ENCODE measurements at places on chromosomes 1 and 21.

- DNase-seq, result no peak
Measured at GRCh38 chr1:28604411-28604810, 12.3 kb downstream of the RAB42 start.

GRCh38 chr1:942864-943533 is 16.1 kb downstream of the NOC2L start:
- DNase-seq, result no peak

DNA sequence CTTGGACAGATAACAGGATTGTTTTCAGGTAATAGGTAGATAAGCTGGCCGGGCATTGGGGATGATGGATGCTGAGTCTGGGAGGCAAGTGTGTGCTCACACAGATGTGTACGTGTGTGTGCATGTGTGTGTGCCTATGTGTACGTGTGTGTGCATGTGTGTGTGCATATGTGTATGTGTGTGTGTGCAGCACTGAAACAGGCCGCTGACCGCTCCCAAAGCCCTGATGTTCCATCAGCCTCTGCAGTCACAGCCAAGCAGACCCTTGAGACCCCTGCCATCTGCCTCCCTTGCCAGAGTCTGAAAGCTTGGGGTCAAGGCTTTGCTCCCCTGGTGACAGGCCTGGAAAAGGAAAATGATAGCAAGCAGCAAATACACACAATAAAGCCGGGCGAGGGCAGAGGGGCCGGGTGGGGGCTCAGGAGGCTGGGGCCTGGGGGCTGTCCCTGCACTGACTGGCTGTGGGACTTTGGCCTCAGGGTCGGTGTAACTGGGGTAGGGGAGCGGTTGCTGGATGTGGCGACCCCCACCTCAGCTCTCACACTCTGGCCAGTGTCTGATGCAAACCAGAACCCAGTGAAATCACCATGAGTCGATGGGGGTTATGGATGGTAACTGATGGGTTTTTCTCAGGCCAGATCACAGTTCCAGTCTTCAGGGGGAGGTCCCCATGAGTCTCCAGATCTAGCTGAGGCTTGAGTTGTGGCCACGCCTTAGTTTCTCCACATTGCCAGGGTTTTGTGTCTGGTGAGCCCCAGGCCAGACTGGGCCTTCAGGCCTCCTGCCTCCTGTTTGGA is 9.2 kb upstream of the TNFRSF8 start:
- DNase-seq, result no peak

DNA sequence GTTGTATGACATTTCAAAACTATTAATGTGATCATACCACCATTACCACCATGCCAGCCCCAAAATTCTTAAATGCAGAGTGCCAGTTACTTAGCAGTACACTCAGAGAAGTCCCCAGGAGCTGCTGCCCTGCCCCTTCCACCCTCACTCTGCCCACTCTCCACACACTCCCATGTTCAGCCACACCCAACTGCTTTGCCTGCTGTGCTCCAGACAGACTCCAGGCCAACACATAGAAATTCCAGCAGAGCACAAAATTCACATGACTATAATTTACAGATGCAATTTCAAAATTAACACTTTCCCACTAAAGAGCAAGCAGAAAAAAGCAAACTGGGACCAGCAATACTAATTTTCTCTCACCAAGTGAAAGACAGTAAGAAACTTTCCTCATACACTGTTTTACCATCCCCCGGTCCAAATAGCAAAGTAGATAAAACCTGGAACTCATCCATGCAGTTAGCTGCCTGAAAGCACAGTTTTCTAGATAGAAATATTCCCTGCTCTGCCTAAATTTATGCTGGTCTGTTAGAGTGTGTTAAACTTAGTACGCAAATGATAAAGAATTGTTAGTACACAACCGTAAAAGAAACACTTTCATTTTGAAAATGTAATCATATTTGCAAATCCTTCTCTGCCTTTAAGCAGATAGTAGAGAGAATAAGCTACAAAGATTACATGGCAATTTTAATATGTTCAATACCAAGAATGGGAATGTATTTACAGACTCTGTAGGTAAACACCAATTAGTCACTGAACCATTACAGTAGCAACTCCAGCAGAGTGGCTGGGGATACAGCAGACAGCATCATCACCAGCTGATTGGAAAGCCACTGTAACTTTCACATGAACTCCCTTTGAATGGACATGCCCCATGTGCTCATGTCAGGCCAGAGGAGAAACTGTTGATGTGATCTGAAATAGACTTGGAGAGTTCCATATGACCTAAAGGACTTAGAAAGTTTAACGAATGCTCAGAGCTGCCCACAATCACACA is 176.5 kb downstream of the VAV3 start:
- DNase-seq, result no peak

DNA sequence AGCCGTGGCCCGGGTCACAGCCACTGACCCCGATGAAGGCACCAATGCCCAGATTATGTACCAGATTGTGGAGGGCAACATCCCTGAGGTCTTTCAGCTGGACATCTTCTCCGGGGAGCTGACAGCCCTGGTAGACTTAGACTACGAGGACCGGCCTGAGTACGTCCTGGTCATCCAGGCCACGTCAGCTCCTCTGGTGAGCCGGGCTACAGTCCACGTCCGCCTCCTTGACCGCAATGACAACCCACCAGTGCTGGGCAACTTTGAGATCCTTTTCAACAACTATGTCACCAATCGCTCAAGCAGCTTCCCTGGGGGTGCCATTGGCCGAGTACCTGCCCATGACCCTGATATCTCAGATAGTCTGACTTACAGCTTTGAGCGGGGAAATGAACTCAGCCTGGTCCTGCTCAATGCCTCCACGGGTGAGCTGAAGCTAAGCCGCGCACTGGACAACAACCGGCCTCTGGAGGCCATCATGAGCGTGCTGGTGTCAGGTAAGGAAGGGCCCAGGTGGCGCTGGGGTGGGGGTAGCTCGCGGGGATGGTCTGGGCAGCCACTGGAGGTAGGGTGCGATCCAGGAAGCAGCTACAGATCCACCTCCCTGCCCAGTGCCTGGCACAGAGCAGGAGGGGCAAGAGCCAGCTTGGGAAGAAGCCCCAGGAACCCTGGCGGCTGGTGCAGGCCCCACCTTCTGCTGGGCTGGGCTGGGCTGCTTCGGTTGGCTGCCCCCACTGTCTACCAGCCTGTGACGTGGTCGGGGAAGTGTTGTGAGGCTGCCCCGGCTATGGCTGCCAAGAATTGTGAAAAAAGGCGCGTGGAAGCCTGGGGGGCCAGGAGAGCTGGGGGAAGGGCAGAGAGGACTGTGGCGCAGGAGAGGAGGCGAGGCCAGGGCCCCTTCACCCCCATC is 3.8 kb downstream of the CELSR2 start:
- no peak for DNase-seq

GRCh38 chr21:36776981-36777617 is 78.2 kb downstream of the SIM2 start:
- no peak for DNase-seq

DNA sequence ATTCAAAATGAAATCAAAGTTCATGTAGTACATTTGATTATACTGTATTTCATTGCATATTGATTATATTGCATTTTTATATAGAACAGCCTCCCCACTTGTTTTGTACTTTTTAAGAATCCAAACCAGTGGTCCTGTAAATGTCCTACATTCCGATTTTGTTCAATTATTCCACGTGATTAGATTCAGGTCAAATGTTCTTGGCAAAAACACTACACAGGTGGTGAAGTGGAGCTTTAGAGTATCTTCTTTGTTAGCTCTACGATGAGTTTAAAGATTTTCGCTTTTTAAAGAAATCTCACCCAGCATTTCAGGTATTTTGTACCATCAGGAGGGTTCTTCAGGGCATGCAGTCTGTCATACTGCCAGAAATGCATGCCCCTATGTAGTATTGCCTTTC is 120.6 kb downstream of the TRIM33 start:
- no peak for DNase-seq

DNA sequence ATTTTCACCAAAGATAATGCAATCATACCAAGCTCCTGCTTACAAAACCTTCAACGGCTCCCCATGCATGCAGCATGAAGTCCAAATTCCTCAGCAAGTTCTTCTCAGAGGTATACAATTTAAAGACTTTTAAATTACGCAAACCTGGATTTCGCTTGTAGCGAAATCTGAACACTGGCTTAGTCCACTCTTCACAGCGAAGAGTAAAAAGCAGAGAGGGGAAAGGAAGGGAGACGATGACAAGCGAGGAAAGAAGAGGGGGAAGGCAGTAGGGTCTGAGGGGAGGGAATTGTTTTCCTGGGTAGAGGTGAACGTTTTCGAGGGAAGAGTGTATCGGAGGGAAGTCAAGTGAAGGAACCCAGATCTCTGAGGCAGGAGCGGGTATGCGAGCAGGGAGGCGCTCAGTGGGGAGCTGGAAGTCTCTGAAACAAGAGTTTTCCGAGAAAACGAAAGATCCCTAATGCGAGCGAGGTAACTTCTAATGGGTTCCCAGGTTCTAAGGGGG is 790 bp downstream of the TESK2 start:
- no peak for DNase-seq

DNA sequence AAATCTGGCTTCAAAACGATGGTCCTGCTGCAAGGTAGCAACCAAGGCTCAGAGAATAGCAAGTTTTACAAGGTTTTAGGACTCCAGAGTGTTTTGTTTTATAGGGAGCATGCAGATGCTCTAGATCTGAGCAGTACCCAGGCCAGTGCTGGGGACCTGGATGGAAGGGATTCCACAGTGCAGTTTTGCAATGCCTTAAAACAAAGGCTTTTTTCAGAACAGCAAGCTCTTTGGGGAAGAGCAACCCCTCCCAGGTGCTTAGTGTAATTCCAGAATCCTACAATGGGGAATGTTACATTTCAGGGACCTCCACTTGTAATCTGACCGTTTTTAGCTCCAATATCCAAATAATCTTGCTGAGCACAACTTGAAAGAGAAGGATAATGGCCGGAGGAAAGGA is 6.7 kb downstream of the ROR1 start:
- DNase-seq, result no peak

GRCh38 chr1:47309427-47309826 is 4.5 kb downstream of the STIL start:
- DNase-seq, result no peak

- DNase-seq, result no peak
Measured at GRCh38 chr1:241612533-241613477, 27.4 kb downstream of the CHML start.

DNA sequence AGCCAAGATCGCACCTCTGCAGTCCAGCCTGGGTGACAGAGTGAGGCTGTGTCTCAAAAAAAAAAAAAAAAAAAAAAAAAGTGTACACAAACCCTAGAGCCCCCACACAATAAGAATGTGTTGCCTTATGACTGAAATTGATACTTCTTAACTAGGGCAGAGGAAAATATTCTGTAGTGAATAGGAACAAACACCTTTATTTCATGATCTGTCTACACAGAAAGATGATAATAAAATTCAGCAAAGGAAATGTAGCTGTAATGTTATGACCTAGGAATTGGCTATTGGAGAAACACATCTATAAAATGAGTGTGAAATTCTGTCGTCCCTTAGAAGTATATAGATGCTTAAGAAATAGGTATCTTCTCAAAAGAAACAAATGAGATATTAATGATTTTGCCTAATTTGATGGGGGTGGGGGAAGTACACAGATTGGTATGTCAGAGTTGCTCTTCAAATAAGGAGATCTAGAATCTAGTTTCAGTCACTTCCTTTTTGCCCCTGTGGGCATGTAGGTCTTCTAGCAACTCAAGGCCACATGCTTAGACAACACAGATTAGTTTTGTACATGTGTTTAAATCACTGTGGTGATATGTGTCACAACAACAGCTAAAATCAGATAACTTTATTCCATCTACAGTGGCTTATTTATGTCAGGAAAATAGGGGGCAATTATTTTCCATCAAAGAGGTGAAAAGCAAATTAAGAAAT is 10.7 kb upstream of the GPR25 start:
- DNase-seq, result no peak

- DNase-seq, result no peak
Measured at GRCh38 chr1:3393987-3394920, 60.2 kb upstream of the ARHGEF16 start.

GRCh38 chr21:35575280-35575915 is 484.9 kb downstream of the SETD4 start:
- DNase-seq, result no peak

DNA sequence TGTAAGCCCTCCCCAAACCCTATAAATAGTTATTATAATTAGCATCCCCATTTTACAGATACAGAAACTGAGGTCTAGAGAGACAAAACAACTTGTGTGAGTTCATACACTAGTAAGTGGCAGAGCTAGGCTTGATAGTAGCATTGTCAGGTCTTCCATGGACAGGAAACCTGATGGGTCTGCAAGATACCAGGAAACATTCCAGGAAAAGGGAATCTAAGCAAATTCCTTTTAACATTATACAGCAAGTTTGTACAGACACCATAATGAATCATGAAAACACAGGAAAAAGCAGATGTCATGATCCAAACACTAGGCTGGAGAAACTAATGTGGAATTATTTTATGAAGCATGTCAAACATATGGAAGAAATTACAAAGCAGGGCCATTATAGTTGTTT is 89.1 kb upstream of the KCNK2 start:
- DNase-seq, result no peak

DNA sequence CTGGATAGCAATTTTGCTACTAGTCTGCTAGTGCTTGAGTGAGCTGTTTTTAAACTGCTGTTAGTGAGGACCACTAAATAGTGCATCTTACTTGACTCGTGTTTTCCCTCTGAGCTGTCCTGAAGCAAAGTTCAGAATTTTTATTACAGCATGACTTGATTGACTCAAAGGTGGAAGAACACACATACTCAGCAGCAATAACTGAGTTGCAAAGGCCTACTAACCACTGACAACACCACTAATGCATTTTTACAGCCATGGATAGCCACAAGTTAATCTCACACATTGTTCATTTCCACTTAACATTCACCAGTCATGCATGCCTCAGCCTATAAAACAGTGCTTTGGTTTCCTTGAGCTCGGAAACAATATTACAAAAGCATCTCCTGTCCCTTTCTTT is 148.7 kb downstream of the RUNX1 start:
- no peak for DNase-seq

- no peak for DNase-seq
Measured at GRCh38 chr1:176051902-176052518, 155.1 kb downstream of the COP1 start.

GRCh38 chr1:31793586-31794285 is 22.1 kb downstream of the SPOCD1 start:
- no peak for DNase-seq

DNA sequence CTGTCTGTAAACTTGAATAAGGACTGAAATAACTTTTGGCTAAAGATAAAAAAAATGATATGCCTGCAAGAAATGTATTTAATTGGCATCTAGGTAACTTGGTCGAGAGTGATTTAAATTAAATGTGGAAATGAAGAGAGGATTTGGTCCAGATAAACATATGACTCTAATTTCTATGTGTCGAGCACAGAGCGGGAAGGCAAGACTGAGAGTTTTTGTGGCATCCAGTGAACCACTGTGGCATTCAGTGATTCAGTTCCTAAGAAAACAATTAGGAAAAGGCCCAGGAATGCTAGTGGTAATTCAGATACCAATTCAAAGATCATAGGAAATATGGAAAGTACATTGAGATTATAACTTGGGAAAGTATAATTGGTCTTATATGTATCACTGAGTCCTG is 39.6 kb downstream of the PDE4B start:
- no peak for DNase-seq

GRCh38 chr21:37429356-37429755 is 62.8 kb downstream of the DYRK1A start:
- DNase-seq, result no peak

Data from stimulated activated CD8-positive, alpha-beta memory T cell treated with anti-CD3 and anti-CD28 coated beads, Interleukin-15, amount 100 ng/mL, for 4 hours (primary cell).